ENCODE measurements at places on chromosomes 5 and 9. TPM values are rescaled to one million over a fixed set of nuclear protein-coding genes. Genes with fewer than 3 reads are reported as not detected.

Gene TAF1L
- not detected for total RNA-seq

- H3K4me3 ChIP-seq: no peak overlapping the region
- H3K36me3 ChIP-seq: no peaks in the 10 kb centered on the region
- H3K27ac ChIP-seq: no peak overlapping the region
- no peaks in the 10 kb centered on the region for H3K4me1 ChIP-seq
- DNase-seq: no peak
These were observed 480.1 kb downstream of the CDH12 start for GRCh38 chr5:22372826-22373660.

Gene GTF2H2
- total RNA-seq: 23.2 TPM

Gene SYK
- 13.0 TPM for total RNA-seq

GRCh38 chr5:143559586-143560109, 156.2 kb upstream of the NR3C1 start:
- H3K27me3 ChIP-seq: no peaks in the 10 kb centered on the region
- H3K27ac ChIP-seq: no peak overlapping the region
- DNase-seq: no peak

Gene PCDHGC4
- 0.38 TPM for total RNA-seq

Gene KIF24
- total RNA-seq: 9.6 TPM

- DNase-seq: no peak
- no peak overlapping the region for H3K27ac ChIP-seq
- H3K27me3 ChIP-seq: no peaks in the 10 kb centered on the region
- no peak overlapping the region for H3K4me3 ChIP-seq
- H3K36me3 ChIP-seq: no peaks in the 10 kb centered on the region
These were observed 201.8 kb downstream of the CD180 start for GRCh38 chr5:66994790-66995189.

DNA sequence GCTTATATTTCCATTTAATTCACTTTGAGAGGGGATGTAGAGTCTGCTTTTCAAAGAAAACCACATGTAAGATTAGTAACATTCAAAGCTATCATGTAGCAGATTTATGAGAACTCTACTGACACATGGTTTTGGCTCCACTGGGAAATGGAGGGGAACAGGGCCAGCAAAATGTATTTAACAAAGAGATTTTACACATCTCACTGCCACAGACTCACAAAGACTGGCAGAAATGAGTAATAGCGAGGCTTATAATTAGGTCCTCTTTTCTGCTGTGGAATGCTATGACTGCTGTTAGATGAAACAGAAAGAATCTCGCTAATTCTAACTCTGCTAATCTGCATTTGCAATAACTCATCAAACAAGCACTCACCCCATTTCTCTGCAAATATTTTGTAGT, 4.5 kb downstream of the DAP start:
- H3K36me3 ChIP-seq: peaks cover 24% of the 10 kb centered on the region

Gene TMEM8B
- 27.2 TPM for total RNA-seq

GRCh38 chr5:16135506-16135905, 44.1 kb downstream of the MARCHF11 start:
- DNase-seq: no peak
- no peak overlapping the region for H3K27ac ChIP-seq
- H3K36me3 ChIP-seq: no peaks in the 10 kb centered on the region
- no peaks in the 10 kb centered on the region for H3K4me1 ChIP-seq
- no peaks in the 10 kb centered on the region for H3K27me3 ChIP-seq

GRCh38 chr9:134496413-134497282, 145.0 kb upstream of the COL5A1 start:
- no peak for DNase-seq
- no peak overlapping the region for H3K27ac ChIP-seq
- H3K27me3 ChIP-seq: peaks cover 4% of the 10 kb centered on the region
- H3K36me3 ChIP-seq: no peaks in the 10 kb centered on the region

GRCh38 chr5:154373326-154373725, 72.5 kb upstream of the SAP30L start:
- H3K4me3 ChIP-seq: no peak overlapping the region
- no peak for DNase-seq
- H3K36me3 ChIP-seq: no peaks in the 10 kb centered on the region
- H3K27ac ChIP-seq: no peak overlapping the region

DNA sequence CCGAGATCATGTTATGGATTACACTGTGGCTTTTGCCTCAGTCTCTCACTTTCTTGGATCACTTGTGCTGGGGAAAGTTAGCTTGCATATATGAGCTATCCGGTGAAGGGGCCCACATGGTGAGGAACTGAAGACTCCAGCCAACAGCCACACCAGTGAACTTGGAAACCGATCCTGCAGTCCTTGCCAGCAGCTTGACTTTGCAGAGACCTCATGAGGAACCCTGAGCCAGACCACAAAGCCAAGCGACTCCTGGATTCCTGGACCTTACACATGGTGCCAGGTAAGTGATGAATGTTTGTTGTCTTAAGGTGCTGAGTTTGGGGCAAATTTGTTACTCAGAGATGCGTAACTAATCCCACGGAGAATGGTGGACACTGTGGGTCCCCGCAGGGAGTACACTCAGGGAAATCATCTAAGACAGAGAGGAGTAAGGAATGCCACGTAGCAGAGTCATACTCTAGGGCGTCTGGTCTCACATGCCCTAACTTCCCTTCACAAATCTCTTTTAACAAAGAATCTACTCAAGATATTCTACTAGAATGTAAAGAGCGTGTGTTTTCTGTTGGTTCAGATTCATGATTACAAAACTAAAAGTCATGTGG, 76.5 kb upstream of the PJA2 start:
- no peaks in the 10 kb centered on the region for H3K4me1 ChIP-seq
- no peaks in the 10 kb centered on the region for H3K36me3 ChIP-seq
- H3K27me3 ChIP-seq: peaks cover 4% of the 10 kb centered on the region

- no peak for DNase-seq
- H3K4me1 ChIP-seq: no peaks in the 10 kb centered on the region
- no peak overlapping the region for H3K27ac ChIP-seq
- H3K27me3 ChIP-seq: peaks cover 15% of the 10 kb centered on the region
- H3K4me3 ChIP-seq: no peak overlapping the region
These were observed 18.3 kb upstream of the OSMR start for GRCh38 chr5:38827525-38827924.

DNA sequence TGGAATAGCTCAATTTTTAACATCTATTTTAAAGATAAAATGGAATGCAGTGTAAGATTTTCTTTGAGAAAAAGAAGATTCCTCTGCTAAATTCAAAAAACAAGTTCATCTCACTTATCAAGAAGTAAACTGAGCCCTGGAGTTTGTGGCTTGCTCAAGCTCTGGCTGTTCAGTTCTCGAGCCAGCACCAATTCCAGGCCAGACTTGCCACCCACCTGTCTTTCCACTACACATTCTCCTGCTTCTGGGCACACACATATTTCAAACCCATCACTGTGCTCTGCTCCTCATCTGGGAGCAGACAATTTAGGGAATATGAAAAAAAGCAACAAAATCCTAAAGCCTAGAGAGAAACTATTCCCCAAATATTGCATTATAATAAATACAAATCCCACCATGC, 424.5 kb downstream of the ENC1 start:
- DNase-seq: no peak
- no peaks in the 10 kb centered on the region for H3K4me1 ChIP-seq
- H3K27me3 ChIP-seq: no peaks in the 10 kb centered on the region
- no peak overlapping the region for H3K4me3 ChIP-seq
- H3K36me3 ChIP-seq: no peaks in the 10 kb centered on the region

GRCh38 chr9:114226246-114227055, 71.1 kb downstream of the COL27A1 start:
- H3K27ac ChIP-seq: no peak overlapping the region
- no peak overlapping the region for H3K4me3 ChIP-seq
- no peak for DNase-seq
- H3K27me3 ChIP-seq: no peaks in the 10 kb centered on the region
